Stimulated activated CD4-positive, alpha-beta T cell treated with anti-CD3 and anti-CD28 coated beads, TNF-alpha, amount 100 ng/mL, for 24 hours (primary cell): ENCODE measurements at places on chromosomes 13 and 19.

DNA sequence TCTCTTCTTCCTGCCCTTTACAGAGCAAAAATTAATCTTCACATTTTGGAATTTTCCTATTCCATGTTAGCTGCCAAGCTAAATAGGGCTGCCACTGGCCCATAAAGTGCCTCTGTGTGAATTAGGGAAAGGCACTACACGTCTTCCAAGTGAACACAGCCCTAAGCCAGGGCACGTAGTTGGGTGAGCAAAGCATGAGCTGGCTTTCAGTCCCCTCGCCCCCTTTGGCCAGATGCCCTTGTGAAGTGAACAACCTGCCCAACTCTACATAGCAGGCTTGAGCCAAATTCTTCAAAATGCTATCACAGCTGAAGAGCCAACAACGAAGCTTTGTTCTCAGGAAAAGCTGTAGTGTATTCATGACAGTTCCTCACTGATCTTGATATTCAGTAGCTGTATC, 213.1 kb downstream of the OXGR1 start:
- DNase-seq, result no peak

DNA sequence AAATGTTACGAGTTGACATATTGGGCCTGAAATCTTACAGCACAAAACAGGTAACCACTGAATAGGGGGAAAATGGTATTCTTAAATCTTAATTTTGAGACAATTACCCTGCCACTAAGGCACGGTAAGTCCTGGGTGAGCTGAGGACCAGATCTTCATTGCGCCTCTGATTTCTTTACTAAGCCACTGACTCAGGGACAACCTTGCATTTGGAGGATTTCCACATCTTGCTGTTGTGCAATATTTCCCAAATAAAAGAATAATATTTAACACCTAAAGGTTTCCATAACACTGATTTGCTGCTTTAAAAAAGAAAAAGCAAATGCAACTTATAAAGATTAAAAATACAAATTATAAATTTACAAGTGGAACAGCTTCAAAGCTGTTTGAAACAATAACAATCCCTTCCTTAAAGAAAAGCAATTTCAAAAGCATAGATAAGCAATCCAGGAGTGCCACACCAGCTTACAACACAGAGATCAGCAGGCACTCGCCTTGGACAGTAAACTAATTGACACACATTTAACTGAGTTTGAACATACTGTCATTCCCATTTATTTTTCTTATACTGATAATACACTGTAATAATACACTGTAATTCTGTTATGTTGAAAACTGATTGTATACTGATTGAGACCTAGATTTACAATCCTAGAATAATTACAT, 79.6 kb upstream of the DOCK9 start:
- no peak for DNase-seq

DNA sequence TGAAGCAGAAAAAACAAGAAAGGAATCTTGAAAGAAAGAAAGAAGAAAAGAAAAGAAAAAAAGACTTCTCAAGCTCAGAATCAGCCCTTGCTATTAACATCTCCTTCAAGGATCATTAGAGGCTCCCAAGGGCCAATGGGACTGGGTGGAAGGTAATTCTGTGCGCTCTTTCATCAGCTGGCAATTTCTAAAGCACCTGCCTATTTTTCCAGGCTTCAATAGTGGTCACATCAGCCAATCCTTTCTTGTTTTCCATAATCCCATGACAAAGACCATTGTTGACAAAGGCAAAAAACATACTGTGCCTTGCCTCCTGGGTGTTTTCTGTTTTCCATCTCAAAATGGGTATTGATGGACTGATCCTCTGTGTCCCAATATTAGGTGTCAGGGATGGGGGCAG, 88.2 kb upstream of the TSC22D1 start:
- no peak for DNase-seq

GRCh38 chr13:85671336-85671735, 127.9 kb downstream of the SLITRK6 start:
- DNase-seq, result no peak

DNA sequence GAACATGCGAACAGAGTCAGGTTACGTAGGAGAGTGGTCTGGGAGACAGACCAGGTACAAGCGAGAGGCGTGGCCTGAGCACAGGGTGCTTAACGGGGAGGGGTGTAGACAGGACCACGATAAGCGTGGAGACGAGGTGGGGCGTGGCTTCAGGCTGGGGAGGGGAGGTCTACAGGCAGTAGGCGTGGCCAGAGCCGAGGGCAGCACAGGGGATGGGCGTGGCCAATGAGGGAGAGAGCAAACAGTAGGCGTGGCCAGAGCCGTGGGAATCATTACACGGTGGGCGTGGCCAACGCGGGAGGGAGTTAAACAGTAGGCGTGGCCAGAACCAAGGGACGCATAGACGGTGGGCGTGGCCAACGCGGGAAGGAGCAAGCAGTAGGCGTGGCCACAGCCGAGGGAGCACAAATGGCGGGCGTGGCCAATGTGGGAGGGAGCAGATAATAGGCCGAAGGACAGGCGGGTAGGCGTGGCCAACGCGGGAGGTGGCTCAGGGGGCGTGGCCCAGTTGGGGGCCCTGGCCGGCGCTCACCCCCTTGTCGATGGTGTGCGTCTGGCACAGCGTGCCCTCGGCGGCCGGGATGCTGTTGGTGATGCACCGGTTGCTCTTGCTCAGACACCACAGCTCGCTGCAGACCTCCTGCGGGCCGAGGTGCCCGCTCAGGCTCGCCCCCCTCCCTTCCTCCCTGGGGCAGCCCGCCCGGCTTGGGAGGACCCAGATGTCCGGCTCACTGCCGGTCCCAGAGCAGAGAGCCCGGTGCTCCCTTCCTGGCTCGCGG, 15.2 kb upstream of the MYO1F start:
- DNase-seq, result peak; percentile 95

GRCh38 chr13:25881136-25881926, 170.5 kb downstream of the SHISA2 start:
- no peak for DNase-seq

- DNase-seq, result no peak
Measured at GRCh38 chr13:104318121-104318520, 1251.9 kb upstream of the SLC10A2 start.

DNA sequence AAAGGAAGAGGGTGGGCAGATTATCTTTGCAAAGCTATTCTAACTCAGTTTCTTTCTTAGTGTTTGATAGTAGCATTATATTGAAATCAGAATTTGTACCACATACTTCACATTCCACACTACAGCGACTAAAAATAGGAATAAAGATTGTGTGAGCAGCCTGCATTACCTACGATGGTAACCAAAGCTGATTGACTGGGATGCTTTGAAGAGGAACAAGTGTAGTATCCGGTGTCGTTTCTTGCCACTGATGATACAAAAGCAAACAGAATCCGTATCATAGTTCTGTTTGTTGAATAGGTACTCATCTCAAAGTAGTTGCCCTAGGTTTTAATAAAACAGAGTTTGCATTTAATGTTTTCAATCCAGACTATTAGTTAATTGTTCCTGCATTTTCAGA, 51.2 kb downstream of the FLT3 start:
- no peak for DNase-seq

DNA sequence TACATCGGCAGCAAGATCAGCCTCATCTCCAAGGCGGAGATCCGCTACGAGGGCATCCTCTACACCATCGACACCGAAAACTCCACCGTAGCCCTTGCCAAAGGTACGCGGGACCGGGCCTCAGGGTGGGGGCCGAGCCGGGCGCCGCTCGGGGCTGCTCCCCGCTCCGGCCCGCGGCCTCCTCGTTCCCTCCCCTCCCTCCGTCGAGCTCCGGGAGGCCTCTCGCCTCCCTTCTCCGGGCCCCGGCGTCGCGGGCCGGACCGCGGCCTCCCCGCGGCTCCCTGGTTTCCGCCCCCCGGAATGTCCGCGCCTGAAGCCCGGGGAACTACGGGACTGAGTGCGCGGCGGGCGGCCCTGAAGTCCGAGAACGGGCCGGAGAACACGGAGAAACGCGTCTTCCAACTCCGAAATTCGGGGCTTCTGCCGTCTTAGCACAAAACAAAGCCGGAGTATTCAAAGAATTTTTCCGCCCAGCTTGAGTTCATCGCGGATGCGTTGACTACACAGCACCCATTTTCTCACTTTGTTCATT, 423 bp downstream of the LSM14A start:
- DNase-seq, result peak; percentile 11

GRCh38 chr13:110651726-110652230, 36.4 kb downstream of the NAXD start:
- no peak for DNase-seq

GRCh38 chr19:44820648-44821609, 12.0 kb downstream of the BCAM start:
- DNase-seq, result no peak

DNA sequence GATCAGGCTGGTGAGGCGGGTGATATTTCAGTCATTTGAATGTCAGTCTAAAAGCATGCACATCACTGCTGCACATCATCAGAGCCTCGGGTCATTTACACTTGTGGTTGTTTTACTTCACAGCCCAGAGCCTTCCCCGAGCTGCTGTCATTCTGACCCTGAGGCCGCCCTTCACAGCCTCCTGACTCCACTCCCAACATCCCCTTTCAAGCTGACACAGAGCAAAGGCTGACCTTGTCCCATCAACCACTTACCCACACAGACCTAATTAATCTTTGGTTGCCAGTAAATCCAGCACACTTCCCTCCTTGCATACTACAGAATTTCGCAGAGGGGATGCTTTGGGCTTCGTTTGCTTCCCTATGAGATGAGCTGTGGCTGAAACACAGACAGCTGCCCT, 528.1 kb downstream of the DIAPH3 start:
- no peak for DNase-seq

DNA sequence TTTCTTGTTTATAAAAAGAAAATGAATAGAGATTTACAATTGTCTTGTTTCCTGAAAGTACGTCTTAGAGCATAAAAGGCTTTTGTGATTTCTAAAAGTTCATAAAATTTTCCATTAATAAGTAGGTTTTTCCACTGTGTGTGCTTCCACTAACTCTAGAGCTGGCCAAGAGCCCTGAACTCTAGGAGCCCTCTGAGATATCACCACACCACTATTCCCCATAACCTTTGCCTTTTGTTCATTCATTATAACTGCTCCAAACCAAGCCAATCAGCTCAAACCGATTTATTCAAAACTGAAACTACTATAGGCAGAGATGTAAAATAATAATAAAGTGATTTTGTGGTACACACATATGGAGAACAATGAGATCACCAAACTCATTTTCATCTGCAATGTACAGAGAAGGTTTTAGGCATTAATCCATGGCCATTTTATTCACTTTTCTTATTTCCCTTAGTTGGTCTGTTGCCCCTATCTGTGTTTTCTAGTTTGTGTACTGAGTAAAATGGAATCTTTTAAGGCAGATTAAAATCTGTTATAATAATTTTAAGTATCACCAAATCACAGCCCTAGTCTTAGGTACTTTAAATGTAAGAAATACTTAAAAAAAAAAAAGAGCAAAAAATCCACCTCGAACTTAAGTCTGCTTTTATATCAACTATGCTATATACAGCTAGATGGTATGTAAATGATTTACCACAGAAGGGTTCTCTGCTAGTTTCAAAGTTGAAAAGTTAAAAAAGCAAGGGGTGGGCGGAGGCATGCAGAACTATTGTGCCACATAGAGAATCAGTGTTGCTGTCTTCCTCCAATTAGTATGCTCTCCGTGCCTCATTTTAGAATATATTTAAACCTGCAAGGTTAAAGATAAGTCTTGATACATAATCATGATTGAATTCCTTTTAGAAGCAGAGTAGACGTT, 311.3 kb downstream of the KLF12 start:
- no peak for DNase-seq

DNA sequence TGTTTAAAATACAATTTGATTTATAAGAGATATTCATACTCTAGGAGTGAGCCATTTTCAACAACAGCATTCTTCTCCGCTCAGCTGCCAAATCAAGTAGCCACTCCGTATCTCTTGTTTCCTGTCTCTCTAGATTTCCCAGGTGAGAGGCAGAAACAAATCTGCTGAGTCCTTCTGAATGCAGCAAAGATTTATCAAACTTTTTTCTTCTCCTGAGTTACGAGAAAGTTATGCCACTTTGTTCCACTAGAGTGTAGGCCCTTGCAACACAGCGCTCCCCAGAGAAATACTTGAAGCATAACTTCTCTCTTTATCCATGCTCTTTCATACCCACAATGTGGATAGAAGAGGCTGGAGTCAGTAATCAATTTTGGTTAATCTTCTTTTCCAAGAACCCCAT, 1960.8 kb downstream of the OLFM4 start:
- no peak for DNase-seq

DNA sequence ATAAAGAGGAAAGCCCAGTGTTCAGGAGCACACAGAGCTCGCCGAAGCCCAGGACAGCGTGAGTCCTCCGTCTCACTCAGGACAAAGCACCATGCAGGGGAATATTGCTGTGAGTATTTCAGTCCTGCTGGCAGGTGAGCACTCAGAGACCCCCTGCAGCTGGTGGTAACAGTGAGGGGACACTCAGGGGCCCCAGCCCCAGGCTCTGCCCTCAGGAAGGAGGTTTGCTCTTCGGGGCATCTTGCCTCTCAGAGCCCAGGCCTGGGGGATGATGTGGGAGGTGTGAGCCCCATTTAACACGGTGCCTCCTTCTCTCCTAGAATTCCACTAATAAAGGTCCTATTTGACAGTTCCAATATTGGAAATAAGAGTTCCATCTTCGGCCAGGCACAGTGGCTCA, 14.8 kb downstream of the LILRA1 start:
- no peak for DNase-seq

GRCh38 chr19:7645163-7645562, 8.3 kb downstream of the STXBP2 start:
- DNase-seq, result no peak

GRCh38 chr19:9952276-9952675, 16.0 kb upstream of the OLFM2 start:
- no peak for DNase-seq

GRCh38 chr19:5800361-5801270, 4.3 kb upstream of the NRTN start:
- no peak for DNase-seq
